Germinal center (tissue), 1 donor: ENCODE measurements at places on chromosomes 1 and 21.

DNA sequence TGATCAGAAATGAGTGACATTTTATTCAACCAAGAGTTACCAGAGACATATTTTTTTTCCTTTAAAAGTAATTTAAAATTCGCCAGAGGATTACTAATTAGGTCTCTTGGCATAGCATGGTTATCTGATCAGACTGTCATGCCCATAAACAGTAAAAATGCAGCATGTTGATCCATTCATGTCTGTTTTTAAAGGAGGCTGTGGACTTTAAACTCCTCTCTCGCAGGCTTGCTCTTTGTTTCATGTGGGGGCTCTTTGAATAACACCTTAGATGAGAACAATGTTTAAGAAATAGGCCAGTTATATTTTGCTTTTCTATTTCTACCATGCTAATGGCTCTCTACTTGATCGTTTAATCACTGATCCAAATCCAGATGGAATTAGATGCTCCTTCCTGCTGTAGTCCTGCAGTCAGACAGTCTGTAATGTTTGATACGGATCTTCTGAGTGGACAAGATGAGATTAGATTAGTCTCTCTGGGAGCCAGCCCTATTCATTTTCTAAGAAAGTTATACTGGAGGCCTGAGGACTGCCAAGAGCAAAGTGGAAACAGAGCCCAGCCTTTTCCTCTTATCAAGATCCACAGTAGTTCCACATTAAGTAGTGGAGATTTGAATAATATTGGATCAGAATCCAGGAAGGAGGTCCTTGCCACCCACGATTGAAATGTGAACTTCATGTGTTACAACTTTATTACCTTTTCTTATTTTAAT is 197.4 kb downstream of the HS2ST1 start:
- no peak for DNase-seq

DNA sequence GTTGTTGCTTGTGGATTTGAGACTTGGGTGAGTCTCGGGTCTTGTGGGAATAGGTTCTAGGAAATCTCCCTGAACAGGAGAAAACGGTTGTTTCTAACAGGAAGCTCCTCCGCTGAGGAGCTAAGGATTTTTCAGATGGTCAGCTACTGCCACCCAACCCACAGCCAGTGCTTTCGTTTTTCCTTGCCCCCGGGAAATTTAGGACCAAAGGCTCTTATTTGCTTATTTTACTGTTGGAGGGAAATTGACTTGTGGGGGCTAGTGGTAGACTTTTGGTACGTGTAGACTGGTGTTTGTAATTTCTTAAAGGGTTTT is 792 bp downstream of the SNX7 start:
- no peak for DNase-seq

DNA sequence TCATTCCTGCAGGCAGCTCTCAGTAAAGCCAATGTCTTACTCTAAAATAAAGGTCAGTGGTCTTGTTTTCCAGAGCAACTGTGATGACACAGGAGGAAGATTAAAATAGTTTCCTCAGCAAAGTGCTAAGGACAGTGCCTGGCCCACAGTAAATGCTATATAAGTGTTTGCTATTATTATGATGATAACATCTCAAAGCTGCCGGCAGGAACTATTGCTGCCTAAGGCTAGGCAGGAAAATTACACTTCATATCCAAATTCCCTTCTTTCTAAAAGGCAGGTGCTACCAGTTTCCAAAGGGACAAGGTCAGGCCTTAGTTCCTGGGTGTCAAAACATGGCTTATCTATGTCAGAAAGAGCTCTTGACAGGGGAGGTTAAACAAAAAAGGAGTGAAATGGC is 401.3 kb downstream of the HHAT start:
- DNase-seq: no peak

GRCh38 chr1:61951731-61952580 is 209.7 kb downstream of the PATJ start:
- DNase-seq: no peak

DNA sequence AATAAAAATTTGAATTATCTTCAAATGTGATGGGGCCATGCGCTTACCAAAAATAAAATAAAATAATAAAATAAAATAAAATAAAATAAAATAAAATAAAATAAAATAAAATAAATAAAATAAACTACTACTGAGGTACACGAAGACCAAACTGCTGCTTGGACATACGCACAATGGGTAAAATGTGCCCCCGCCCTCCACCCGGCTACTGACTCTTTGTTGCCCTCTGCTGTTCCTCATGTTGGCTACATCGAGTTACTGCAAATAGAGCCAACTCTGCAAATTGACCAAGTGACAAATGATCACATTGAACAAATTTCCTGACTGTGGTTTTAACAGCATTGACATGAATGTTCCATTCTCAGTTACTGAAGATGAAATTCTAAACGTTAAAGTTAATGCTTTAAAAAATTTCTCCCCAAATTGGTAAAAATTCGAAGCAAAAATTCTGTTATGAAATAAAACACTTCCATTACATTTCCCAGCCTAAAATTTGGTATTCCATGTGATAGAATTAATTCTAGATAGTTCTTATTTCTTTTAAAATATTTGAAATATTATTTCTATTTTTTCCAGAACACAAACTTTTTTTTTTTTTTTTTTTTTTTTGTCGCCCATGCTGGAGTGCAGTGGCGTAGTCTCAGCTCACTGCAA is 18.8 kb upstream of the MAP1LC3C start:
- peak; percentile 62 for DNase-seq

GRCh38 chr1:26744075-26744959 is 43.4 kb upstream of the PIGV start:
- peak; percentile 83 for DNase-seq

- DNase-seq: no peak
Observed at GRCh38 chr1:73065339-73066041, 783.2 kb upstream of the NEGR1 start.

DNA sequence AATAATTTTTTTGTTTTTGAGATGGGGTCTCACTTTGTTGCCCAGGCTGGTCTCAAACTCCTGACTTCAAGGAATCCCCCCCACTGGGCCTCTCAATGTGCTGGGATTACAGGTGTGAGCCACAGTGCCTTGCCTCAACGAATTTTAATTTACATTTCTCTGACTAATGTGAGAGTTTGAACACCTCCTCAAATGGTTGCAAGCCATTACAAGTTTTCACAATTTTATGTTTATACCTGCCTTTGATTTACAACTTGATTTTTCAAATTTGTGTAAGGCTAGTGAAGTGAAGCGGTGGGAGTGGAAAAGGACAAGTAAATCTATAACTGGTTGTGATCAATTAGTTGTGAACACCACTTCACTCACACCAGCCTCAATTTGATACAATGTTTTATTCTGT is 8.9 kb upstream of the RHBDL2 start:
- DNase-seq: no peak

GRCh38 chr1:975896-976683 is 5.8 kb downstream of the PERM1 start:
- DNase-seq: peak; percentile 79

DNA sequence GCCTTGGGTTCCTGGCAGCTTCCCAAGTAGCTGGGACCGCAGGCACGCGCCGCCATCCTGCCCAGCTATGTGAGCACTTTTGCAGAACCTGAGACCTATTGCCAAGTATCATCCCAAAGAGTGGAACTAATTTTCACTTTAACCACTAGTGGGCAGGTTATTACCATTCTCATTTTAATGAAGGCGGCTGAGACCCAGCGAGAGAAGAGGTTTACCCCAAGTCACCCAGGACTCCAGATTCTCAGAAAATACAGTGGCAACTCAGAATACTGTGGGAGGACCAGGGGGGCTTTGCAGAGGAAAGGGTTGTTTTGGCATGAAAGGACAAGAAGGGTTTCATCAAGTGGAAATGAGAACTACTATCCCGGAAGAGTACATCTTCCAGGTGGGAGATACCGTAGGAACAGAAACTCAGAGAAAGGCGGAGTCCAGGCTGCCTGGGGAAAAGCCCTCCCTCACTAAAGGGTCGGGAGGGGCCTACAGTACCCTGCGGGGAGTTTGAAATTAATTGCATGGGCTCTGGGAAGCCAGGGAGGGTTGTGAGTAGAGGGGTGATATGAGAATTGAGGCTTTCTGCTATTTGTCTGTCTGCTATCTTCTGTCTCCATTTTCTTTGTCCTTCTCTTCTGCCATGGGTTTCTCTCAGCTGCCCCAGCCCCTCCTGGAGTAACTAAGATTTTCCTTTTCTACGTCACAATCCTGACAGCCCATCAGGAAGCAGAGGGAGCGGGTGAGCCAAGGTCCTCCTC is 7.2 kb upstream of the SEMA4A start:
- DNase-seq: peak; percentile 76

DNA sequence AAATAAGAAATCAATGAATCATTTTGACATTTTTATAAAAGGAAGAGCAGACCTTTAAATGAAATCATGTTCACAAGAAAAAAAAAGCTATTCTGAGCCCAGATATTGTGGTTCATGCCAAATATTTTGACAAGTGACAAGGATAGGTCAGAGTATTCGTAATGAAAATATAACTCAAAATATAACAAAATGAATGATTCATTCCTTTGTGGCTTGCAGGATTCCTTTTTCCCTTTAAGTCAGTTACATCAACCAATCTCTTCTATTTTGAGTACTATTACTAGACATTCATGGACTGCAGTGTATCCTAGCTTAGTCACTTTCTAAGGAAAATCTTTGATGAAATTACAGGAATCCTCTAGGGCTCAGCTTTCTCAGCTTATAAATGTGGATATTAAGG is 188.7 kb downstream of the COL11A1 start:
- DNase-seq: no peak

DNA sequence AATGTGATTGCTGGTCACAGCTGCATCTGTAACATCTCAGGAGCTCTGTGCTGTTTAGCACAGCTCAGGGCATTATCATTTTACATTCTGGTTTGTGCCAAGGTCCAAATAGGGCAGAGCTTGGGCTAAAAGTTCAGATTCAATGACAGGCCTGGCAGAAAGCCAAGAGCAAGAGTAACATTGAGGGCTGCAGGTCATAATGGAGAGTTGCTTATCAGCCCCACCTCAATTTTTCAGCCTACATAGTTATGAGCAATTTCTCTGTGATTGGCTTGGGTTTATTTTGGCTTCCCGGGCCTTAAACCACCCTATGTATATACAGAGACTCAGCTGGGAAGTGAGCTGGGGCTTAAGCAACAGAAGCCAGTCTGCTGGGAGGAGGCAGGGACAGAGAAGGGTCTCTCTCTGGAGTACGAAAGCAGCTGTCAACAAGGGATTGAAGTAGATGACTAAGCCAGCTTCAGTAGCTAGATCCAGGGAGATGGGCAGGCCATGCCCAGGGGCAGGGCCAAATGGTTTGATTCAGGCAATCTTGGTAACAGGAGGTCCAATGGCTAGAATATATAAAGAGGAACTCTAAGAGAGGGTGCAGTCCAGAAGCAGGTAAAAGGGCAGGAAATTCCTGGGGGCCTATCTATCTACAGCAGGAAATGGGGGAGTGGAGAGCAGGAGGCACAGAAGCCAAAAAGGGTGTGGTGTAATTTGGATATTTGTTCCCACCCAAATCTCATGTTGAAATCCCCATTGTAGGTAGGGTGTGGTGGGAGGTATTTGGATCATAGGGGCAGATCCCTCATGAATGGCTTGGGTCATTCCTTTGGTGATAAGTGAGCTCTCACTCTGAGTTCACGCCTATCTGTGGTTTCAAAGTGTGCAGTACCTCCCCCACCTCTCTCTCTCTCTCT is 49.0 kb downstream of the BRINP2 start:
- DNase-seq: no peak

- DNase-seq: no peak
Observed at GRCh38 chr1:6299557-6300165, 38.8 kb upstream of the GPR153 start.

DNA sequence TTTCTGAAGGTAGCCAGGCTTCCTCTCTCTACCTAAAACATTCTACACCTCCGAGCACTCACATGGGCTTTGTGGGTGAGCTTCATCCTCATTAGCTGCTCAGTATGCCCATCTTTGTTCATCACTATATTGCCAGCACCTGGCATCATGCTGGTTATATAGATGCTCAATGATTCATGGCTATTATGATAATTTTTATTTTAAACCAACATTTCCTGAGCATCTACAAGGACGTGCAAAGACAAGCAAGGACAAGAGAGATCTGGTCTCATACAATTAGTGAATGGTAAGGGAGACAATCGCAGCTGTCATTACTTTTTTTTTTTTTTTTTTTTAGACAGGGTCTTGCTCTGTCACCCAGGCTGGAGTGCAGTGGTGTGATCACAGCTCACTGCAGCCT is 11.3 kb upstream of the QSOX1 start:
- DNase-seq: no peak

DNA sequence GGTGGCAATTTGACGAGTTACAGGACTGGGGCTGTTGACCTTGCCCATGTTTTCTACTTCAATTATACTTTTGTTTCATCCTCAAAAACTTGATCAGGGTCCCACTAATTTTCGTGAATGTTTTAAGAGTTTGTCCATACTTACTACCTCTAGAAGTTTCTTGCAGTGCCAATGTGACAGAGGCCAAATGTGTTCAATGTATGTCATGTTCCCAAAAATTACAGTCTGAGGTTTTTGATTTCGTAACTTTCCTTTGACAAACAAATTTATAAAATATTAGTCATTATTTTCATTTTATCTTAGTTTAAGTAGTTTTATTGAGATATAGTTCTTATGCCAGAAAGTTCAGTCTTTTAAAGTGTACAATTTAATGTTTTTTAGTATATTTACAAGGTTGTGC is 15.3 kb downstream of the VPS13D start:
- DNase-seq: no peak

DNA sequence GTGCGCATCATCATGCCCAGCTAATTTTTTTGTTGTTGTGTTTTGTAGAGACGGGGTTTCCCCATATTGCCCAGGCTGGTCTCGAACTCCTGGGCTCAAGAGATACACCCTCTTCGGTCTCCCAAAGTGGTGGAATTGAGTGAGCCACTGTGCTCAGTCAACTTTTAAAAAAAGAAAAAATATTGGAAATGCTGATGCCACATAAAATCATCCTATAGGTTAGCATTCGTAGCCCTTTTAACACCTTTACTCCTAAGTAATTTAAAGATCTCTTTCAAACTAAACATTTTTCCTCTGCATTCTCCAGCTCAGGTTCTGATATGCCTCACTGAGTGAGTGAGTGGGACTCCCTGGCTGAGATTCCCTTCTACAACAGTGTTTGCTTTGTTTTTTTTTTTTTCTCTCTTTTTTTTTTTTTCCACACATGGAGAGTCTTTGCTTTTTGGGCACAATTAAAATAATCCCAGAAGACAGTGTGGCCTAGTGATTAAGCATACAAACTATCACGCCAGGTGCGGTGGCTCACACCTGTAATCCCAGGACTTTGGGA is 74.0 kb downstream of the LPGAT1 start:
- DNase-seq: no peak

- no peak for DNase-seq
Observed at GRCh38 chr1:12438349-12438924, 179.6 kb downstream of the DHRS3 start.

DNA sequence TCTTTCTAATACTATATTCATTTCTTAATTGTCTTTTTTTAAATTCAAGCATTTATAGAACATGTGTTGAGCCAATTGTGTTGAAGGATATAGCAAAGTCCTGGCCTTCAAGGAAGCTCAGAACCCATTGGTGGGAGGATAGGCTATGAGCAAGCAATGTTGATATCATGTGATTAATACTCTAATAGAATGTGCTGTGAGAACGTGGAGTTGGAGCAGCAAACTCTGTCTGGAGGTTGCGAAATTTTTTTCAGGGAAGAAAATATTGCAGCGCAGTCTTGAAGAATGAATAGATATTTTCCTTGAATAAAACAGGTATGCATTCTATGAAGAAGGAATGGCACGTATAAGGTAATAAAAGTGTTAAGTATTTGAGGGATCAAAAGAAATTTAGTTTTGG is 229.2 kb upstream of the KCNK2 start:
- no peak for DNase-seq

- no peak for DNase-seq
Observed at GRCh38 chr1:31949862-31950261, 11.7 kb upstream of the PTP4A2 start.
